ENCODE measurements at places on chromosomes 12 and 14.

DNA sequence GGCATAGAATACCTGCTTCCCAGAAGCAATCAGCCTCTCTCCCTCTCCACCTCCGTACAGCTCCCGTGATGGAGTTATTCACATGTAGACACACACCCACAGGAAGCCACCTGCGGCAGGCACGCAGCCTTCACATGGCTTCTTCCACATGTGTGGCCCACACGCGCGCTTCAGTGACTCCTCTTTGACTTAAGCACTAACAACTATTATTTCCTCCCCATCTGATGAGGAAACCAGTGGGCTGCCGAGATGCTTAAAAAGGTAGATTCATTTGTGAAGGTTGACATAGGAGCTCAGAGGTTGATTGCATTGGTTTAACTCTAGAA is 69.3 kb downstream of the PRMT8 start:
- DNase-seq: no peak

DNA sequence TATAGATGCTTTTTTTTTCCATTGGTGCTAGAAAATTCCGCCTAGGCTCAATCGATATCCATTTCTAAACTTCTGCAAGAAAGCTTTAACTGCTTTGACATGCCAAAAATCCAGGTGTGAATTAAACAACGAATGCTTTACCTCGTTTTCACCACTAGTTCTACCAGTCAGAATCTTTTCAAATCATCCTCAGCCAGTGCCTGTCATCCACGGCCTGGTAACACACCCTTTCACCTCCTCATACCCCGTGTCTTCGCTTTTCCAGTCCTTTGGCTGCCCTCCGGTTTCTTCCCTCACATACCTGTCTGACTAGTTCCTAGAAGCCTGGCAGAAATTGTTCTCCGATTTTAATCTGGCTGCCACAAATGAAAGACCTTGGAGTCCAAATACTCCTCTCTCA is 1.4 kb upstream of the PHC1 start:
- peak; percentile 16 for DNase-seq

- DNase-seq: no peak
These were observed 115.7 kb downstream of the RFLNA start for GRCh38 chr12:124410354-124411175.

- DNase-seq: no peak
These were observed 11.4 kb upstream of the NOPCHAP1 start for GRCh38 chr12:104974626-104975290.

DNA sequence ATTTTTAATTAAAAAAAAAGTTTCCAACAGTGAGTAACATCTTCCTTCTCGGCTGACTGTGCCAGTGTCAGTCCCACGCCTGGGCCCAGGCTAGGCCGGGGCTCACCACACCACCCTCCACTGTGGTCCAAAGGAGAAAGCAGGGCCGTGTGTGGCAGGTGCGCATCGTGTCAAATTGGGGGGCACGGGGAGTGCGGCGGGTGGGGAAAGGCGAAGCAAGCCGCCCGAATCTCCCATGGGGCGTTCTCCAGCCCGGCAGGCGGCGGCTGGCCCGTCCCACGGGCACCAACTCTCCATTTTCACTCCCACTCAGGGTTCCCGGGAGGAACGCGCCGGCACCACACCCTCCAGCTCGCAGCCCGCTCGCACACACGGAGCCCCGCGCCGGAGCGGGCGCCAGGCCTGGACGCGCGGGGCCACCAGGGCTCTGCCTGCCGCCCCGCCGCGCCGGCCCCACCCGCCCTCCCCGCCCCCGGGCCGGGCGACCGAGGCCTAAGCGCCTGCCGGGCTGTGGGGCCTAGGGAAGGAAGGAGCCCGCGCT is 604 bp downstream of the EEA1 start:
- DNase-seq: no peak

GRCh38 chr12:58034712-58035111 is 93.3 kb downstream of the ATP23 start:
- no peak for DNase-seq

DNA sequence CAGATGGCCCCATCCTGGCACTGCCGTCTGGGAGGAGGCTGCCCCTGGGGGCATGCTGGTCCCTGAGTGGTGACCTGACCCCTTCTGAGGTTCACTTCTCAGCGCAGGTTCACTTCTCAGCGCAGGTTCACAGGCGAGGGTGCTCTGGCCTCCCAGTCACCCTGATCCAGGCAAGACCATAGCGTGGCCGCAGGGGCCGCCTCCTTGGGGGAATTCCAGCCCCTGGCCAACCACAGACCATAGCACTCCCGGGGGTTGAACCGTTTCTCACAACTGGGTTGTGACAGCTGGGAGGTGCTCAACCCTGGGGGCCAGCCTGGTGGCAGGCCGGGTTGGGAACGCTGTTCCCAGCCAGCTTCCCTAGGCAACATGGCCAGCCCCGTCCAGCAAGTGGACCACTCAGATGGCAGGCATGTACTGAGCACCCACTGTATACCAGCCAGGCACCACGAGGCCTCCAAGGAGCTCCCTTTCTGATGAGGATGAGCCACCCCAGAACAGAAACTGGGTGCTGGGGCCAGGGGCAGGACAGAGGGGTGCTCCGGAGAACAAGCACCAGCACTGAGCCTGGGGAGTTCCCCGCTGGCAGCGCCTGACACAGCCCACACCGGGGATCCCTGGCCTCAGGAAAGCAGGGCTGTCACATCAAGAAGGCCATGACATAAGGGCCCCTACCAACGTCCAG is 28.3 kb upstream of the ZFP36L1 start:
- DNase-seq: no peak

DNA sequence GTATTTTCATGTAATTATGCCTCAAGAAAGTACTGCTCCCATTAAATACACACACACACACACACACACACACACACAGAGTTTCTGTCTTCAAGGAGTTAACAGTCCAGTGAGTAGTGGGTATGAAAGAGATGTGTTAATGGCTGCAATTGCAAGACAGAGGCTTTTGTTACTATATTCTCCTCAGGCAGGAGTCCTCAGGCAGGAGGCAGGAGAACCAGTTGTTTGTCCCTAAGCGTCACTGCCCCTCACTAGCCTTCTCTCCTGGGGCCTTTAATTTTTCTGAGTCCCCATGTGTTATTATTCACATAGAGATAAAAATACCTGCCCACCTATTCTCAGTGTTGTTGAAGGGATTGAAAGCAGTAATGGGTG is 31.2 kb downstream of the DAD1 start:
- DNase-seq: no peak

DNA sequence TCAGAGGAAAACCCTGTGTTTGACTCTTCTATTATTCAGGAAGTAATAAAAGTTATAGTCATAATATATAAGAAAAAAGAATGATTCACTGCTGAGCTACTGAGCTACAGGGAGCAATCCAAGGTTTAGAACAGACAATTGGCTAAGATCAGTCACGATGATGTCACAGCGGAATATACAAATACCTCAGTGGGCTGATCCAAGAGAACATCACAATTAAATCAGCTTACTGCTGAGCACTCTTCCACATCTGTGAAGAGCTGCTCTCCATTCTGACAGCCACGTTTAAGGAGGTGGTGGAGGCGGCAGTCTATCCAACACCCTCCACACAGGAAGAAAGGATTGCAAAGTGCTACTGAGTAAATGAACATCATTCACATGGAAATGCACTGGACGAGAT is 271.0 kb downstream of the APAF1 start:
- DNase-seq: peak; percentile 65

DNA sequence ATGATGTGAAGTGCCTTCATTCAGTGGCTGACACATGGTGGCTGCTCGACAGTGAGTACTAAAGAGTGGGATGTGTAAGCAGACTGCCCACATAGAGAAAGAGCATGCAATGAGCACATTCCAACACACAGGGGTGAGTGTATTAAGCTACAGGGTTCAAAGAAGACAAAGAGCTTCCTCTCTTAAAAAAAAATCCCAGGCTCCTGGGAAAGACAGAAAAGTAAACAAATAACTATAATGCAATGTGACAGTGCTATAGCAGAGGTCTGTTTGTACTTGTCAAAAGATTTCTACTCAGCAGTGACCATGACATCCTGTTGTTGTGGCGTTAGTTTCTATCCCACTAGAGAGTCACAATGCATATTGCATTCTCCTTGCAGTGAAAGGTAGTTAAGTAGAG is 12.4 kb upstream of the PCNX1 start:
- DNase-seq: no peak

GRCh38 chr14:32200368-32201192 is 1.3 kb upstream of the RNU6-7 start:
- DNase-seq: no peak

GRCh38 chr12:55681142-55682077 is 26.3 kb downstream of the ITGA7 start:
- DNase-seq: peak; percentile 22

DNA sequence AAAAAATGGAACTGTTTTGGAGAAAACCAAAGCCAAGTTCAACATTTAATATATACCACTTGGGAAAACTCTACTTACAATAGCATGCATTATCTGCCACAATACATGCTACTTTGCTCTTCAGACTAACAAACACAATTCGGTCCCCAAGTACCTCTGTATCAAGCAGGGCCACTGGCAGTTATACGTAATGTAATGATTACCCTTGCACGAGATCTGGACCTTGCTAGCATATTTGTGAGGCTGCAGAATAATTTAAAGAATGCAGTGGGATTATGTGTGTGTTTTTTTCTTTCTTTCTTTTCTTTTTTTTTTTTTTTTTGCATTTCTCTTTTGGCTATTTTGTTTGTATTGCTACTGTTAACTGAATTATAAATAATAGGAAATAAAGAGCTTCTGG is 22.8 kb upstream of the PYGL start:
- no peak for DNase-seq

Measured in NCI-H345 (cell line).